ENCODE measurements at places on chromosomes 4 and X. TPM values are rescaled to one million over a fixed set of nuclear protein-coding genes. Genes with fewer than 3 reads are reported as not detected.

DNA sequence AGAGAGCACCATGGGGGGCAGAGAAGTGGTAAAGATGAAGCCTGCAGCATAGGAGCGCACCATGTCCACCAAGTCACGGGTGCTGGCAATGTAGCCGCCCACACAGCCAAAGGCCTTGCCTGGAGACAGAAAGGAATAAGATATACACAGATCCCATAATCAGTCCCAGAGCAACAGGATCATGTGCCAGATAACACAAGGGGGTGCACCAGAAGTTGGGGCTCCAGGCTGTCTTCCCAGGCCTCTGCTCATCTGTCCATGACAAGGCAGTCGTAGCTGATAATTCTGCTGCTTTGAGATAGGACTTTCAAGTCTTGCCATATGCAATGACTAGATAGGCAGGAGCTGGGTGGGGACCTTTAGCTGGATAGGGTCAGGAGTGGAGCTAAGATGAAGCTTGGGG is 14.7 kb downstream of the APEX2 start:
- DNase-seq = no peak

GRCh38 chr4:2267320-2267811 is 5.5 kb upstream of the MXD4 start:
- no peak for DNase-seq

- no peak for DNase-seq
These were observed 17.1 kb downstream of the GAB1 start for GRCh38 chr4:143353797-143354196.

DNA sequence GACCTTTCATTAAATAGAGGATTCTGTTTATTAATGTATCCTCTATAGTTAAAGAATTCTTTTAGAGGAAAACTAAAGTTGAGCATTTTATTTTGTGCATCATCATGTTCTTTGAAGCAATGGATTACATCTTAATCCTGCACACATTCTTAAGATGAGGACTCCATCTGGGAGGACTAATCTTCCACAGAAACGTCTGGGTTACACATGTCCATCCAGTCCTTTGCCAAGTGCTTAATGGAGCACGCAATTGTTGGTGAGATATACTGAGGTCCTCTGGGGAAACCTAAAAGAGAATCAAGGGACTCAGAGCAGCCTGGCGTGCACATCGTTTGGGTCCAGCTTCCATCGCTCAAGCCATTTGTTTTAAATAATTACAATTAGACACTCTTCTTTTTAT is 115.1 kb upstream of the SFRP2 start:
- DNase-seq = no peak

DNA sequence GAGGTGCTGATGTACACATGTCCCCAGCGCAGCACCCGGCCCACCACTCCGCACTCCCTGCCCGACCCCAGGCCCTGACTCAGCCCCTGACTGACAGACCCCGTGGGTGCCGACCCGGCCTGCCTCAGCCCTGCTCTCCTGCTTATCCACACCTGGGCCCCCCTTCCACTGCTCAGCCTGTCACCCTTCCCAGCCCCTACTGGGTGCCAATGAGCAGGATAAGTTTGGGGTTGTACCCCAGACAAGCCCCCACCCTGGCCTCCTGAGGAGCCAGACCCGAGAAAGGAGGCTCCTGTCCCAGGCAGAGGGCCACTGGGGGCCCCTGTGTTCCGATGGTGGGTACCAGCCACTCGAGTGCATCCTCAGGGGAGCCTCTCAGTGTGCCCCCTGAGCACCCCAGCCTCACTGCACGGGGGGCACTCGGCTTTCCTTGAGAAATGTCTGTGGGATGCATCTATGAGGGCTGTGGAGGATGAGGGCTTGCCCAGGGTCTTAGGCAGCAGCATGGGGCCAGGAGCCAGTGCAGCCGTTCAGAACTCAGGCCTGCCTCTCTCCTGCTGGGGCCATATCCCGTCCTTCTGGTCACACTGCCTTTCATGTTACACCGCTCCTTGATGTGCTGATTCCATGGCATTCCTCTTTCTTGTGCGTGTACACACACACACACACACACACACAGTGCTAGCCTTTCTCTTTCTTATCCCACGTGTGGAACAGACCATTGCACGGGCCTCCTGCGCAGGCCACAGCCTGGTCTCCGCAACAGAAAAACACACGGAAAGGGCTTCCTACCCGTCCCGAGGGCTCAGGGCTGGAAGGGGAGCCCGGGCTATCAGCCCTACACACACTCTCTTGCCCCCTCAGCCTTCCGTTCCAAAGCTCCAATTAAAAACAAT is 220.1 kb upstream of the PSAPL1 start:
- DNase-seq = no peak

Gene PNMA6F
- not detected for total RNA-seq

Gene ETDB
- not detected for total RNA-seq

All from transverse colon (tissue), 4 donors.